ENCODE measurements at places on chromosomes 11 and 22. TPM values are rescaled to one million over a fixed set of nuclear protein-coding genes. Genes with fewer than 3 reads are reported as not detected.

The MUC6 gene
- polyA plus RNA-seq = not detected

The ACO2 gene
- polyA plus RNA-seq = 88.2 TPM

The KCNJ11 gene
- polyA plus RNA-seq = 8.0 TPM

The APOA5 gene
- not detected for polyA plus RNA-seq

The POU2AF2 gene
- polyA plus RNA-seq = not detected

The DRD2 gene
- polyA plus RNA-seq = 0.24 TPM

The OR5P2 gene
- polyA plus RNA-seq = not detected

The CLDN5 gene
- polyA plus RNA-seq = not detected

The SNX32 gene
- polyA plus RNA-seq = 12.6 TPM

The INCENP gene
- 5.9 TPM for polyA plus RNA-seq

The USP2 gene
- polyA plus RNA-seq = 0.59 TPM

The OR10A2 gene
- polyA plus RNA-seq = not detected
